ENCODE measurements at places on chromosomes 11 and 22.

GRCh38 chr11:45248501-45249011 lies 37.6 kb downstream of the SYT13 start:
- no peak for ATAC-seq

DNA sequence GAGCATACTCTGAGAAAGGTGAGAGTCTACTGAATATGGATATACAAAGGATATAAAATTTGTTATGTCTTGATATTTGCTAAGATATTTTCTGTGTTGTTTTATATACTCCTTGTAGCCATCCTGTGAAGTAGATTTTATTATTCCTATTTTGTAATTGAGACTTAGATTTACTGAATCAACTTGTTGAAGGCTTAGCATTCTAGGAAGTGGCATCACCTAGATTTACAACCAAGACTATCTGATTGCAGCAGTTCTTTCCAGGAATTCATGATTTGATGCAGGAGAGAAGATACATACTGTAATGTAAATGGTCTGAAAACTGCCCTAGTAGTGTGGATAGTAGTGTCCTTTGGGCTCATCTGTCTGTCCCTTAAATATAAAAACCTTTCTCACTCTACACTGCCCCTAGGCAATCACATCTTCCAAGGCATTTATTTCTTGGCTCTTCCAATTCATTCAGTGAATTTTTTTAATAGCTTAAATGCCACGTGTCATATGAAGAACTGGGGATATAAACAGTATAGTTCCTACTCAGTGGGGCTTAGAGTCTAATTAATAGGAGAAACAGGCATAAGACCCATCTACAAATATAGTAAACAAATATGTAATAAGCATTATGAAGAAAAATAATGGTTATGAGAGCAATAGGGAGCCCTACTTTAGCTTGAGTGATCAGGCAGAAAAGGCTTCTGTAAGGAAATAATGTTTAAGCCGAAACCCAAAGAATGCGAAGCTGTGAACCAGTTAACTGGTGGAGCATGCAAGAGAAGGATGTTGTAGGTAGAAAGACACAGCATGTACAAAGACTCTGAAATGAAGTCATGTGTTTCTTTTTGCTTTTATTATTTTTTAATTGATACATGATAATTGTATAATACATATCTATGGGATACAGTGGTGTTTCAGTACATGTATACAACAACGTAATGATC lies 13.6 kb downstream of the IPO7 start:
- peak; percentile 42 for ATAC-seq

- ATAC-seq = no peak
These were observed 450.0 kb upstream of the CCDC179 start for GRCh38 chr11:23310276-23310675.

DNA sequence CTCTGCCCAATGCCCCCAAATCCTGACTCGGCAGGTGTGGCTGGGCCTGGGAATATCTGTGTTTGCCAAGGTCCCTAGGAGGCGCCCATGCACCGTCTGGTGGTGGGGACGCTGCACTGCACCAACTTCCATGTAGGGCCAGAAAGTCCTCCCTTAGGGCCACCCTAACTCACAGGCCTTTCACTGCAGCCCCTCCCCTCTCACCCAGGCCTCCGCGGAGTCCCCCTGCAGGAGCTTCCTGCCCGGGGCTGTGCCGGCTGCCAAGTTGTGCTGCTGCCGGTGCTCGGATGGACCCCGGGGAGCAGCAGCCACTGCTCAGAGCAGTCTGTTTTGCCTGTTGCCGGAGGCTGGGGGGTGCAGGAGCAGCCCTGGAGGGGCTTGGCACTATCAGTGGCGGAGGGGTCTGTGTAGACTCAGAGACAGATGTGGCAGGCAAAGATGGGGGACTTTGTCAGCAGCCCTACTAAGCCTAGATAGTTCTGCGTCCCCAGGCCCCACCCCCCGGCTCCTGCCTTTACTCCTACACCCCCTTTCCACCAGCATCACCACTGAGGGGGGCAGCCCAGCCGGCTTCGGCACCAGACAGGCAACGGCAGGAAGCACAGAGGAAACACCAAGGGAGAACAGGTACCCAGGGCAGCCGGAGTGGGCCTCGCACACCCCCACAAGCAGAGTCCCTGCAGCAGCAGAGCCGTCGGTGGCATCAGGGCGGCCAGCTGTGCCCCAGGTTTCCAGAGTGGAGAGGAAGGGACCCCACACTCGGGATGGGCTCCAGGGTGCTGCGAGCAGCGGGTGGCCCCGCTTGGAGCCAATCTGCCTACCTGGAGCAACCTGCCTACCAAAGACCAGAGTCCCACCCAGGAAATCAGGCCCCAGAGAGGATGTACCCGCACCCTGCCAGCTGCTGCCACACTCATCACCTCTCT lies 124.3 kb downstream of the TRIM29 start:
- peak; percentile 90 for ATAC-seq

- ATAC-seq = no peak
These were observed 327.4 kb upstream of the SYN3 start for GRCh38 chr22:33385611-33386010.

GRCh38 chr11:109390752-109391151 lies 31.2 kb upstream of the C11orf87 start:
- ATAC-seq = no peak

Measured in SK-N-SH treated with all-trans-retinoic acid at 6 μM for 48 hours (cell line).